ENCODE measurements at places on chromosomes 1 and 21.

GRCh38 chr1:205436776-205437410 is 15.0 kb upstream of the LEMD1 start:
- DNase-seq, result no peak

GRCh38 chr21:45535341-45536081 is 6.7 kb downstream of the SLC19A1 start:
- peak; percentile 57 for DNase-seq

- no peak for DNase-seq
Observed at GRCh38 chr21:28393279-28393678, 599.4 kb downstream of the LTN1 start.

GRCh38 chr1:155729031-155729898 is 40.4 kb downstream of the DAP3 start:
- DNase-seq, result no peak

DNA sequence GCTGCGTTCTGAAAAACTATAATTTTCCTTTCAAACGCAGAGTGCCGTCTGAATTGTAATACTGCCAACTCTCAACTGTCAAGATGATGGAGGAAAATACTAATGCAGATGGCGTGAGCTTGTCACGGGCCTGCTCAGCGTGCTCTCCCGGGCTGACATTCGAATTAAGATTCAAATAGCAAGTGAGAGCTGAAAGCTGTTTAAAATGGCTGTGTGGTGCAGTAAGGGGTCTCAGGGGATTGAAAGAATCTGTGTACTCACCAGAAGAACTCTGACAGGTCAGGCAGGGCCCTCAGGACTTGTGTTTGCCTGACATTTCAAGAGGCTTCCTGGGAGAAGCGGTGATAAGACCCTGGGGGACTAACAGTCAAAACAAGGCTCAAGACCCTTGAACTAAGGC is 33.1 kb downstream of the ZMYND12 start:
- no peak for DNase-seq

- no peak for DNase-seq
Observed at GRCh38 chr1:16117369-16117768, 38.5 kb downstream of the EPHA2 start.

GRCh38 chr1:218759795-218760194 is 413.9 kb upstream of the LYPLAL1 start:
- no peak for DNase-seq

DNA sequence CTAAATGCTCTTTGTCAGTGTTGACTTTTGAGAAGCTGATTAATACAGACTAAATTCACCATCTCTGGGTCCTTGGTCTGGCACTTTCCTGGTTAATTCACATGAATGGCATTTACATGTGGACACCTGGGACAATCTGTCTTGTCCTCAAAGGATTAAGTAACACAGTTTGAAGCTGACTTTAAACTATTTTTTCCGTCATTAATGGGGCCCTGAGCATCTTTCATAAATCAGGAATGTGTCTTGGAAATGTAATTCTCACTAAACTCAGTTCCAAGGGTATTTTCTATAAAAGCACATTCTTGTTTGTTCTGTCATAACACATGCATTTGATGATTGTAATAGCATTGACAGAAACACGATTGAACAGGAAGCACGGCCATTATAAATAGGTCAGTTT is 26.7 kb upstream of the NBL1 start:
- DNase-seq, result no peak
